ENCODE measurements at places on chromosomes 2 and 18.

DNA sequence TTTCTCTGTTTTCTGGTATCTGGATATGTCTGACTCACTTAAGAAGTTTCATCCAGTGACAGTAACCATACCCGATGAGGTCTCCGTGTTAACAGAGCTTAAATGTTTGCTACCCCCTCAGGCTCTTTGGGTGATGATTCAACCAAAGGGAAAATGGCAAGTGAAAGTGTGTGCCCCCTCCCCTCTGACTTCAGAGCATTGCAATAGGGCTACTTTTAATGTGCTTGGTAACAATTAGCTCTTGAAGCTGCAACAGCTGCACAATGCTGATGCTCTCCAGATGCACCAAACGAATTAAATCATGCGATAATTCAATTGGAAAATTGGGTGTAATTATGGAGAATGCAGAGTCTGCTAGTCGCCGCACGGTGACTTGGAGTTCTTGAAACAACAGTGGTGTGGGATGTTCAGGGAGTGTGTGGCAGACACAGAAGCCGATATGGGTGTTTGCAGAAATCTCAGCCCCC, 270.7 kb downstream of the ALK start:
- DNase-seq, result peak; percentile 55

DNA sequence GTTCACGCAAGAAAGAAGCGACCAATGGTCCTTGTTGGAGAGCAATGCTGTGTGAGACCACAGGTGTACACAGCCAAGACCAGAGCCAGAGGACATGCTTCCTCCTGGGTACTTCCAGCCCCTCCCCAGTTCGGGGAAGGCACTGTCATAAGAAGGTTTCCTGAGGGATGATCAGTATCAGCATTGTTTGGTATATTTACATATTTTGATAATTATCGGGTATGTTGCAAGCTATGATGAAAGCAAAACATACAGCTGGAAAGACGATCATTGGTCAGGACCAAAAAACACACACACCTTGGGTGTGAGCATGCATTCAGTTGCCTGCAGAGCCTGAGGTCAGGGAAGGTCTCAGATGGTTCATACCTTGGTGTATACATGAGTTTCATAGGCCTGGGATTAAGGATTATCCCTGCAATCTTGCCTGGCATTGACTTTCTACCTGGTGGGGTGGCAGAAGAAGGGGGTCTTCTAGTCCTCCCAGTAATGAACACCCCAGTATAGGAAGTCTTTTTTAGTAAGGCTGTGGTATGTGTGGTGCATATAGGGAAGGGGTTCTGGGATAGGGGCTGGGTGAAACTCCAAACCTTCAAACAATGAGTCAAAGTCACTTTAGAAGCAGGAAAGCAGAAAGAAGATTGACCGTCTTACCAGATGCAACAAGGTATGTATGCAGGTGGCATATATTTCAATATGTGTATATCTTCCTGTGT, 2.9 kb downstream of the SERPINB2 start:
- no peak for DNase-seq

GRCh38 chr2:113227290-113227689, 51.4 kb downstream of the PAX8 start:
- DNase-seq, result no peak

GRCh38 chr2:194301946-194302345, 1355.1 kb upstream of the SLC39A10 start:
- DNase-seq, result no peak

DNA sequence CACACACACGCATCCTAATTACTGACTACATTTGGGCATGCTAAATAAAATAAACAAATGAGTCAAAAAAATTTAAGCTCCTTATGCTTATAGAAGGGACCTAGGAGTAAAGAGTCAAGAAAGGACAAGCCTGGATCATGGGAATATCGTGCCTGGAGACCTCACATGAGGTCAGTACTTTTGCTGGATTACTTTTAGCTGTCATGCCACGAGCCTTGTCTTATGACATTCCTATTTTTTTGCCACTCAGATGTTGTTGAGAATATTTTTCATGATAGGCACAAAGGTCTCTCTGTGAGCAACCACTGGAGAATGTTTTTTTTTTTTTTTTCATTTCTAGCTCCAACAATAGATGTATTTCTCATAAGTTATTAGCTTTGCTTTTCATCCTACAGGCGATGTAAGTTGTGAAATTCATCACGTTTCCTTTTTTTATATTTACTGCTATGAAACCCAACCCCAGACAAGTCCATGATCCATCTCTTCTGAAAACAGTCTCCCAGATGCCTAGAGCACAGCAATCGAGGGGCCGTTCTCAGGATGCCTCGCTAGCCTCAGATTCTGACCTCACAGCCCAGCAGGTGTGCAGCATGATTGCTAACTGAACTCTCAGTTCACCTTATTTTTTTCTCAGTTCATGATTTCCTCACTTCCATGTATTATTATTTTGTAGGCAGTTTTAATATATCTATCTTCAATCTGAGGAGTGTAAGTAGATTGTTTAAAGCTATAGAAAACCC, 464.5 kb downstream of the IRS1 start:
- DNase-seq, result no peak

DNA sequence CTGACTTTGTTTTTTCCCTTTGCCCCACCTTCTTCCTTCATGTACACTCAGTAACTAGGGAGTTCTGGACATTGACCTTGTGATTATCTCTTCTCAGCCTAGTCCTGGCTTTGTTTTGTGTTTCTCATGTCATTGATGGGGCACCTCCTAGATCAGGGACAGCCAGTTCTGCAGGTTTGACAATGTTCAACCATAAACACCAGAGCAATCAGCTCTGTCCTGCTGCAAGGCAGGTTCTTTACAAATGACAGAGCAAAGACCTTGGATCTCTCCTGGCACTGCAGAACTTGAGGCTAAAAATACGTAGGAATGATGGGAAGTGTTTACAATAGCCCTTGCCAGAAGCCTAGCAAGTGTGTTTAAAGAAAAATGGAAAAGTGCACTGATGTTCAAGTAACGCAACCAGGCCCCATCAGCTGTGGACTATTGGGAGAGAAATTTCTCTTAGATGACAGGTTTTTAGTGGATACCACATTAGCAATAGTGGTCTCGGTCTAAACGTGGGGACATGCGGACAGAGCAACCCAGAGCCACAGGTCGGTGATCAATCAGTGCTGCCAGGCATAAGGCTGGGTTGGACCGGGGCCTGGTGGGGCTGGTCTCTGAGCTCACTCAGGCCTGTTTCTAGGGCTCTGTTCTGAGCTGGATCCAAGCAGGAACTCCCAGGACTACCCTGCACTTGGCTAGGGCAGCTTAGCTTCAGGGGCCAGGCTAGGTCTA, 76.8 kb downstream of the SOWAHC start:
- DNase-seq, result no peak

DNA sequence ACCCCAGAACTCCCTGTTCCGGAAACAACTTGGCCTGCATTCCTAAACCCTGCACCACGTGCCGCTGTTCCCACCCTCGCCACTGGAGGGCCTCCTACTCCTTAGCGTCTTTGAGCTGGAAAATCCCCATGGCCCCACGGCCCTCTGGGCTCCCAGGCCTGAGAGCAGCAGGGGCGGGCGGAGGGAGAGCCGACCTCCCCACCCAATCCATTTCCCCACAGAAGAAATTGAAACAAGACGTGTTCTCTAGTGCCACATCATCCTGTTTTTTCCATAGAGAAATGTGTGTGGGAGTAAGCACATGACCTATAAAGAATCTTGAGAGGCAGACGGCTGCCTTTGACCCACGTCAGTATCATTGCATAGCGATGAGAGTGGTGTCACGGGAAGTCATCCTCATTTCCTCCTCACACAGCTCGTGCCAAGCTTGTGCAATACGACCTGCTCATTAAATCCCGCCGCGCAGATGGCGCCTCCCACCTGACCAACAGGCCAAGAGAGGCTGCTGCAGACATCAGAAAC, 79.2 kb downstream of the LAMA1 start:
- peak; percentile 76 for DNase-seq

GRCh38 chr2:105888625-105889024, 143.9 kb downstream of the NCK2 start:
- no peak for DNase-seq

DNA sequence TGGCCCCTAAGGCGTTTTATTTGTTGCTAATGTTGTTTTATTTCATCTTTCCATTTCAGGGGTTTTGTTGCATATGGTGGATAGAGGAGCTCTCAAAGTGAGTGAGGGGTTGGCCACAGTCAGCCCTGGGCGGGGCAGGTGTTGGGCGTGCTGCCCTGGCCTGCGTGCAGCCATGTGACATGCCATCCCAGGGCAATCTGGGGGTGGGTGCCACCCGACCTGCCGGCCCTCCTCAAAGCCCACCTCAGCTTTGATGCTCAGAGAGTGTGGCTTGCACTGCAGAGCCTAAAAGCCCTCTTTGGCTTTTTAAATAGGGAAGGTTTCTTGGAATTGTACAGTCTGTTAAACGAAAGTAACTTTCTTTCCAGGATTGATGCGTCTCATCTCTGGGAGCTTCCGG, 18.4 kb downstream of the TSHZ1 start:
- no peak for DNase-seq

- DNase-seq, result peak; percentile 61
These were observed 2068.9 kb upstream of the PIK3C3 start for GRCh38 chr18:39886136-39886535.

- no peak for DNase-seq
These were observed 162.4 kb downstream of the LRP1B start for GRCh38 chr2:141968433-141968832.

DNA sequence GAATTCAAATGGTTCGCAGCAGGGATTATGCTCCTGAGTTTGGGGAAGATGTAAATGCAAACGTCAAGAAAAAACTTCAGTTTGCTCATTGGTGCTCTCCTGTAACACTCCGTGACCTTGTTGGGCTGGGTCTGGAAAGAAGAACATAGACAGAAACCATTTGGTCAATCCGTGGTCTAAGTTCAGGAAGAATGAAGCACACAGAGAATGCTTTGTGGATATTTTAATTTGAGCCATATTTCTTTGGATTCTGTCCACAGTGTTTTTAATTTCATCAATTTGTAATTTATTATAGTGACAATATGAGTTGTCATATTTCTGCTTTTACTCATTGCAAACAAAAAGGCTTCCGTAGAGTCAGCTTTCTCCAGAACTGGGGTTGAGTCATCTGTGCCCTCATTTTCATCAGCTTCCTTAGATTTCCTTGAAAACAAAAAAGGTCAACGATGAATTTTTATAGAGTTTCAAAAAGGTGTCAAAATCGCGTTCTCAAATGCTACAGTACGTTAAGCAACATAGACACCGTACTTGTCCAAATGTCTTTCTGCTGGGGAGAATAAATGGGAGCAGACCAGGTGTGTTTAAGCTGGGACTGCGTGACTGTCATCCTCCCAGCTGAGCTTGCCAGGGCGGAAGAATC, 606.4 kb downstream of the RNF144A start:
- no peak for DNase-seq

DNA sequence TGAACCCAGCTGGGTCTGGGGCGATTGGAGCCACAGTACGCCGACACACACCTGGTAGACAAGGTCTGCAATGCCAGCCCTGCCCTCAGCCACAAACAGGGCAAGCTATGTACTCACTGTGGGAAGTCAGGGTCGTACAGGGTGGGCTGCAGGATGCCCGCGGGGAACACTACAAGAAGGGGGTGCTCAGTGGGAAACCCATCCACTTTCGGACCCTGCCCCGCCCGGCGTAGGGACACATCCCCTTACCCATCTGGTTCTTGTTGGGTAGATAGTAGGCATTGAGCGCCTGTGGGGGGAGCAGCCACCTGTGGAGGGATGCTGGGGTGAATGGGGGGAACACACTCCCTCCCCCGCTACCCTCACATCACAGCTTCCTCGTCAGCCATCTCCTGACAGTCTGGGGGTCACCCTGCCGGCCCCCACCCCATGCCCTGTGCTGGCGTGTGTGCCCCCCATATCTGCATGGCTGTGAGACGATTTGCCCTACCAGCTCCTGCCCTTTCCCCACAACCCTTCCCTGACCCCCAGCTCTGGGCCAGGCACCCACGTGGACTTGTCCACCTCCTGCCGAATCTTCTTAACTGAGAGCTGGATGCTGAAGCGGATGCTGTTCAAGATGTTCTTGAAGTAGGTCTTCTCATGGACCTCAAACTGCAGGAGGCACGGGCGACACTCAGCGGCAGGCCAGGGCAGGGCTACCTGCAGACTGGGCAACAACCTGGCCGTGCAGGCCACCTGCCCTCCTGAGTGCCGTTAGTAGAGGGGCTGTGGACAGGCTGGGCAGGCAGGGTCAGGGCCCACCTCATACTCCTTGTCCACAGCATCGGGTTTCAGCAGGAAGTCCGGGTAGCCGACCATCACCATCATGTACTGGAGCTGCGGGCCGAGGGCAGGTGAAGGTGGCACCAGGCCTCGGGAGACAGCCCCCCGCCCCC, 5.1 kb downstream of the ECEL1 start:
- no peak for DNase-seq

GRCh38 chr2:169776252-169776761, 22.4 kb upstream of the SSB start:
- DNase-seq, result peak; percentile 18
